ENCODE measurements at places on chromosomes 16 and 17. TPM values are rescaled to one million over a fixed set of nuclear protein-coding genes. Genes with fewer than 3 reads are reported as not detected.

GRCh38 chr17:17309356-17309755 lies 6.2 kb downstream of the NT5M start:
- no peak for DNase-seq

DNA sequence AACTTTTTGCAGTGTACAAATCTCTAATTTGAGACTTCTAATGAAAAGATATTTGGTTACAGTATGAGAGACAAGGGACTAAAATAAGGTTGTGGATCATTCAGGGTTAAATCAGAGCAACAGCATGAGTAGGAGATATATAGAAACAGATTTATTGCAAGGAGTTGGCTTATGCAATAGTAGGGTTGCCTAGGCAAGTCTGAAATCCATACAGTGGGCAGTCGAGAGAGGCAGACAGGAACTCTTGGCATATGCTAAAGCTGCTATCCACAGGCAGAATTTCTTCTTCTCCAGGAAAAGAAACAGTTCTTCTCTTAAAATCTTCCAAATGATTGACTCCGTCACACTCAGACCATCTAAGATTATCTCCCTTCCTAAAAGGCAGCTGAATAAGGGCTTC lies 500.8 kb downstream of the MAF start:
- DNase-seq: no peak

DNA sequence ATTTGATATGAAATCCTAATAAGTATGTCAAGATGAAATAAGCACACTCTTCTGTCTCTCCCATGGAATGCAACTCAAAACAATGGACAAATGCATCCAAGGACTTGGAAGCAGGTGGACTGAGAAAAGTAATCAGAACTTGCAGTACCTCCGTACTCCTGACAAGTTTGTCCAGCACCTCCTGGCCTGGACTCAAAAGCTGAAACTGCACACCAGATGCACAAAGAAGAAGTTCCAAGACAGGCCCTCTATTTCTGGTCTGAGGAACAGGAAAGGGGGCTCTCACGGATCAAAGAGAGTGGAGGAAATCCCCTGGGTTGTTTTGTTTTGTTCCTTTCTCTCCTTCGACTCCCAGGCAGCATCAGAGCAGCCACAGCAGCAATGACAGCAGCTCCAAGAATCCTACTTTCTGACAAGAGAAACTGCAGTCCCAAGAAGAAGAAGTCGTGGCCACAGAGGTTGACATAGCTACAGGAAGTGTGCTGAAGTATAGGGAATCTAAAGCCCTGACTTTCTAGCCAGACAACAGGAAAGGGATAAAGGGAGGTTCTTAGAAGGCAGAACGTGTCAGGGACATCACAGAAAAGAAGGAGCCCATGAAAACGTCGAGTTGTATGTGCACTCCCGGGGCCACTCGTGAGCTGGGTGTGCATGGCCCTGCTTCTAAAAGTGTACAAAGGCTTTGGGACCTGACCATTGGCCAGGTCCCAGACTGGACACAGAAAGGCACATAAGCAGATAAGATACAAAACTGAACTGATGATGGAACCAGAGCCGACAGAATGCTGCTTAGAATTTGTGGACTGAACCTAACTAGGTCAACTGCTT lies 29.3 kb downstream of the AKAP10 start:
- DNase-seq: peak; percentile 12

RCVRN gene
- not detected for total RNA-seq

DNA sequence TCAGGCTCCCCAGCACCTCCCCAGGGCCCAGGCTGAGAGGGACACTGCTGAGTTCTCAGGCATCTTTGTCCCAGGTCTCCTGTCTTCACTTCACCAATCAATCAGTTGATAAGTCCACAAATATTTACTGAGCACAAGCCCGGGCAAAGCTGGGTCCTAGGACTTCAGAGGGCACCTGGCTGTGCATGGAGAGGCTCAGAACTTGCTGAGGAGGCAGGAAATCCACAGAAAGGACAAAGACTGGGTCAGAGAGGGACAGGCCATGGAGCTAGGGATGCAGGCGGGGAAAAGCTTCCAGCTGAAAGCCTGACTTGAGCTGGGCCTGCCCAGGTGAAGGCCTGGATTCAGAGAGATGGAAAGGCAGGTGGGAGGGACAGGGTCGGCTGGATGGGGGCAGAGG lies 33.2 kb upstream of the C1QL1 start:
- DNase-seq: no peak
